ENCODE measurements at places on chromosomes 4 and X.

- DNase-seq: no peak
Measured at GRCh38 chrX:85561231-85561630, 181.8 kb upstream of the POF1B start.

GRCh38 chr4:55604996-55605395, 13.0 kb upstream of the PDCL2 start:
- DNase-seq: no peak

DNA sequence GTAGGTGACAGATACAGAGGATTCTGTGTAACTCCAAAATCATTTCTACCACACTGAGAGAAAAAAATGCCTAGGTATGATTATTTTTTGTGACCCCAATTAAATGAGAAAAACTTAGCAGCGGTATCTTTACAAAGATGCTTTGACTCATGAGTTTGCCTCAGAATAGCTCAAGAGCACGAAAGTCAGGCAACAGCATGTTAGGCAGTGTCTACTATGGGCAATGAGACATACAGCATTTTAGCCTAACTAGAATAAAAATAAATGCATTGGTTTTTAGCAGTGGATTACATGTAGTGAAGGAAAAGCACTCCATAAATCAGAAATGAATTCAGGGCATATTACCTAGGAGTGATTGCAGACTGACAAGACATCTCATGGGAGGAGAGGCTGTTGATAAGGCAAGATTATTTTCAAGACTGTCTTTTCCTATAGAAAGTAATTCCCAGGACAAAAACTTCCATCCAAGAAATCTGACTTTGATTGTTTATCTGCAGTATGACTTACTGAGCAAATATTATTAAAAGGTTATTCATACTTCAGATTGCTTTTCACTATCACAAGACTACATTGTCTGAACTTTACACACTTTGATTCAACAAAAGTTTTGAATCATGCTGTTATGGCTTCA, 3.6 kb downstream of the ANXA10 start:
- peak; percentile 54 for DNase-seq

- peak; percentile 58 for DNase-seq
Measured at GRCh38 chr4:53497487-53498244, 93.6 kb downstream of the LNX1 start.

DNA sequence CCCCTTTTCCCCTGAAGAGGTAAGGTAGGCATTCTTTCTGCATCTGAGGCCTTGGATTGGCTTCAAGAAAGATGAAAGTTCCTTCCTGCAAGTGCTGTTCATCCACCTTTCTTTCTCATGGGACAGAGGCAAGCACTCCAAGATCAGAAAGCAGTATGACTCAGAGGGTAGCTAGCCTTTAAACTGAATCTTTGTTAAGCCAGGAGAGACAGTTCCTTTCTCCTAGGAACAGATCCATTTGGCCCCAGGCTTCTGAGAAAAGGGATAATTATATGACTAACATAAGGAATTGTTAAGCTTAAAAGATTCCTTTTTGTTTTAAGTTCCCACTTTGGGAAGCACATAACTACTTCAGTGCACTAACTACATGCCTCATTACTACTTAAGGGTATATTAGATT, 192.0 kb downstream of the PPP3CA start:
- DNase-seq: peak; percentile 78

- DNase-seq: no peak
Measured at GRCh38 chr4:93342738-93343137, 485.8 kb upstream of the ATOH1 start.

GRCh38 chr4:35493977-35494376, 750.3 kb downstream of the ARAP2 start:
- no peak for DNase-seq

DNA sequence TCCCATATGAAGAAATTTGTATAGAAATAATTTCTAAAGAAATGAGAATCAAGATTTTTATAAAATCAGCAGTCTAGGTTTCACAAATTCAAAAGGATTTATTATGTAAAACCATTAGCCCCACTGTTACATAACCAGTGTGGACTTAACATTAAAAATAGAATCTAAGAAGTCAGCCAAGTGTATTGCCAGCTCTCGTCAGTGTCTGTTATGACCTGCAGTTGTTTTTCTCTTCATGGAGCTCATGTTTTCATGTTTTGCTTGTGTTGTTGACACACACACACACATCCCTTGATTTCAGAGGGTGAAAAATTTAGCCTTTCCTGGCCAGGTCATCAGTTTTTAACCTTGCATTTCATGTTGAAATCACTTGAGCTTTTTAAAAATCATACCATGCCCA, 39.5 kb downstream of the USP38 start:
- DNase-seq: no peak

- no peak for DNase-seq
Measured at GRCh38 chr4:104073229-104073628, 353.4 kb upstream of the TACR3 start.

DNA sequence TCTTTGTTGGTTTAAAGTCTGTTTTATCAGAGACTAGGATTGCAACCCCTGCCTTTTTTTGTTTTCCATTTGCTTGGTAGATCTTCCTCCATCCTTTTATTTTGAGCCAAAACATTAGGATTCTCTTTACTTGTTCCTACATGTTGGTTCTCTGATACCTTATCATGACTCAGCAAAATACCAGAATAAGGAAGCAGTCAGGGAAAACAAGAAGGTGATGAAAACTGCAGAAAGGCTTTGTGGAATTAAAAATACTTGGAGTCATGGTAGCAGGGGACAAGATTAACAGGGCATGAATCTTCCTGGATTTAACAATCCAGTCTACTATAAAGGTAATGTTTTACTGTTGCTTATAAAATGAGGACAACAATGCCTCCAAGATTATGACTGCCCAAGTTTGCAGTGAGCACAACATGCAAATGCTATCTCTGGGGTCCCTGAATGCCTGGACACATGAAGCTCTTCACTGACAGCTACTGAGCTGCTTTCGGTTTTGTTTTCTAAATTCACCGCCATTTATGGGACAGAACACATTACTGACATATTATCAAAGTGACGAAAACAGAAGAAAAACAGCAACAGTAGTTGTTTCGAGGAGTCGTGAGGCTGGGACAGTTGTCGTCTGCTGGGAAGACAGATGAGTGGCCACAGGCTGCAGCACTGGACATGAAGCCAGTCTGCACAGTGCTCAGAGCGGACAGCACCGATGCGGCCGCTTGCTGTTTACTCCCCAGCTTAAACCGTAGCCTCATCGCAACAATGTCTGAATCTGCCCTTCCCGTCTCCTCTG, 174.5 kb upstream of the DKK2 start:
- no peak for DNase-seq

GRCh38 chr4:94931626-94932025, 173.9 kb downstream of the BMPR1B start:
- DNase-seq: no peak

DNA sequence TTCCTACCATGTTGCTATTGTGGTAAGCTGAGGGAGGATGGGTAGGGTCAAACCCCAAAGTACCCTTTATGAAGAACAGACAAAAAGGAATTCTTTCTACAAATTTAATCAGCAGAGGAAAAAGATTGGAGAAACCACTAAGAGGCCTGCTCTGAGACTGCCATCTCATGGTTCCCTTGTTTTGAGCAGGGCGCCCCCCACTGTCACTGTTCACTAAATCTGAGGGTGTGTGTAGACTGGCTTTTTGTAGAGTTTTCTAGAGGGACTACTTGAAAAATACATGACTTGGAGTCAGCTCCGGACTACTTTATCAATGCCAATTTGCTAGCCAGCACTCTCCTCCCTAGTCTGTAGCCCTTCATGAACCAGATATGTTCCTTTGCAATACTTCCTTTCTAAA, 324.8 kb downstream of the FRMPD4 start:
- DNase-seq: no peak

DNA sequence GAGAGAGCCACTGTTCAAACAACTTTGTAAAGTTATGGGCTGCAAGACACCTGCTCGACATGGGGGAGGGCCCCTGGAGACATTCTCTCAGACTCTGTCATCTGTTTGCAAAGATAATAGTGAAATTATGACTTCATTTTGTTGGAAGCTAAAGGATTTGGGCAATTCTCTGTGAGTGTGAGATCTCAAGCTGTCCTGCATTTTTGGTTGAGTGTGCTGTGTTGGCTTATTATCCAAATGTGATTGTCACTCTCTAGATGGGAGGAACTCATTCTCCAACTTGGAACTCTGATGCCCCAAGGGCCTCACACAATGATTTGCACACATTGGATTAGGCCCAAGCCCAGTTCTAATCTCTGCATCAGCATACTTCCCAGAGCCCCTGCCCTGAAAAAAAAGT, 63.7 kb downstream of the STK32B start:
- DNase-seq: no peak

DNA sequence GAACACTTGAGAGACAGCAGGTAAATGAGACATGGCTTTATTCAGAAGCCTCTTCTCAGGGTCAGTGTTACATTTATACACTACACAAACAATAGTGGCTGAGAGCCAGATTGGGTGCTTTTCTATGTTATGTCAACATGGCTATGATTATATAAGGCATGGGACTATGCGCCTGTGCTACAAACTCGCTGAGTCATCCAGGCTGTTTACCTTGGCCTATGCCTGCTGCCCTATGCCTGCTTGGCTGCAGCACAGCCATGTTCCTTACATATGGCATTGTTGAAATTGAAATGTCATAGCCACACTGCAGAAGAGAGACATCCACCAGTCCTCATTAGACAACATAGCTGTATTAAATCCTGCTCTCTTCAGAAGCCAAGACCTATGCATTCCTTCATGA, 236.3 kb upstream of the NWD2 start:
- DNase-seq: no peak

DNA sequence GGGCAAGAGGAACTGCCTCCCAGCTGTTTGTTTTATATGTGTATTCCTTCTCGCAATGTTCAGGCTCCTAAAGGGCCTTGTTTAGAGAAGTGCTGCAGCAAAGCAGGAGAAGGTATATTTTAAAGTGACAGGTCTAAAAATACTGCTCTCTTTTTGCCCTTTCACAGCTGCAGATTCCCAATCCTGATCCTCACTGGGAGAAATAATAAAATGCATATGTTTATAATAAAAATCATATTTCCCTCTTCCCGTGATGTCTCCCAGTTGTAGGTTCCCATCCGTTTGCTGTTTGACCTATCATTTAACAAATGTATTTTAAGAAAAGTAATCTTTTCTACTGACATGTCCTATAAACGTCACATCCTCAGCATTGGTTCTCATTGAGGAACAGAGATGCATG, 62.7 kb upstream of the GPC4 start:
- DNase-seq: no peak

DNA sequence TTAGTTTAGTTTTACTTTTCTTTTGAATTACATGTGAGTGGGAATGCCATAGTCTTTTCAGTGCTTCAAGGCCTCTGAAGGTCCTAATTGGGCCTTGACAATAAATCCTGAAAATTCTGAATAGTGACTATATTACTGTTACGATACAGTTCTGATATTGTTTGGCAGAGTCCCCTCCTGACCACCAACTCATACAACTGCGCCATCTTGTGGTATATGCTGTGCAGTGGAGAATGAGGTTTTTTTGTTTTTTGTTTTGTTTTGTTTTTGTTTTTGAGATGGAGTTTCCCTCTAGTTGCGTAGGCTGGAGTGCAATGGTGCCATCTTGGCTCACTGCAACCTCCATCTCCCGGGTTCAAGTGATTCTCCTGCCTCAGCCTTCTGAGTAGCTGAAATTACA, 56.6 kb upstream of the CHRDL1 start:
- DNase-seq: no peak

DNA sequence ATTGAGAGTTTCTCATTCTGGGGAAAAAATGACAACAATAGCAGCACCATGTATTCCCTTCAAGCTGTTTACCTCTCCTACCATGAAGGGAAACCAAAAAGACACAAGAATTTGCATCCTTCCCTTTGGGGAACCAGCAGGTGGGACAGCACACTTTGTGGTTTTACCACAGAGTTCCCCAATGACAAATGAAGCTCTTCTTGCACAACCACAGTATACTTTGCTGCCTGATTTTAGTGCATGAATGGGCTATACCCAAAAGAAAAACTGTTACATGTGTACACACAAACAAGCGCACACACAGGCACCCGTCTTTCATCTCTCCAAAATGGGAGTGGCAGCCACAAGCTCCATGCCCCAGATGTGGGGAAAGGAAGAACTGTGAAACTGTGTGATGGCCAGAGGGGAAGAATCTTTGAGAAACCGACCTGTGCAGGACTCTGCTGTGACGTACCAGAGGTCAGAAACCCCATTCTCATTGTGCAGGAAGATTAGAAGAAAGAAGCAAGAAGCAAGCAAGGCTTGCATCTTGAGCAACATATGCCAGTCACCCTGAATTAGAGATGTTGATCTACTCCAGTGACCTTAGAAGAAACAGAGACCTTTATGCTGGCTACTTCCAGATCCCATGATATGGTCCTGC, 2.7 kb upstream of the MAML3 start:
- DNase-seq: no peak

DNA sequence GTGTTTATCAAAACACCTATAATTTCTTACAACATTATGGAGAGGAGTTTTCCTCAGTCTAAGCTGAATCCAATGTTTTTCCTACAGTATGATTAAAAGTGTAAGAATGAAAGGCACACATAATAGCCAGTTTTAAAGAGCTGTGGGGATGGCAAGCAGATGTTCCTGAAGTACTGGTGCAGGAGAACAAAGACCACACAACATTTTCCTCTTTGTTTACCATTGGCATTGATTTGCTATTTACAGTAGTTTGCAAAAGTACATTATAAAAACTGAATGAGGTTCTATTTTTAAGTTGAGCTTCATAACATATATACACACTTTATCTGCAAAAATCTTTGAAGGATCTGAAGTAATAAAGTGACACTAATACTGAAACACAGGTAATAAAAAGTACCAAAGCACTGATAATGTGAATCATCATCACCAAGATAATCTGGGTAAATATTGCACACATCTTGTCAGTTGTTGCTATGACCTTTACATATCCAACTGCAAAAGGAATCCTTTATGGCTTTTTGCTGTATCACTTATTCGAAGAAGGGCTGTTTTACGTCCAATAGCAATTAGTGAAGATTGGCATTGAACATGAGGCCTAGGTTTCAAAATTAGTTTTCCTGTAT, 22.5 kb downstream of the TCEAL1 start:
- DNase-seq: no peak

DNA sequence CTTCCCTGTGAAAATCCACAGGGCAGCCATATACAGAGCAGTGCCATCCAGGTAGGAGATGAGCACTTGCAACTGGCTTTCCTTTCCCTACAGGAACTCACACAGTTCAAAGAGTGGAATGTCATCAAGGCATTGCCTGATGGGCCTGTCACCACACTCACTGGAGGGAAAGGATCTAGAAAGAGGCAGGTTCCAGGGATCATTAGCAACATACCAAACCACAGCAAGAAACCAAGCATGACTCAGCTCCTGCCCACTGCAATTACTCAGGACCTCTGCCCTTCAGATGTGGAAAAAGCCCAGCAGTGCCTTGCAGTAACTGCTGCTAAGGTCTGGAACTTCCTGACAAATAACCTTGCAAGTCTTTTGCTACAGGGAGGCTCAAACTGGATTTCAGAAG, 101.2 kb downstream of the ZNF674 start:
- peak; percentile 72 for DNase-seq

DNA sequence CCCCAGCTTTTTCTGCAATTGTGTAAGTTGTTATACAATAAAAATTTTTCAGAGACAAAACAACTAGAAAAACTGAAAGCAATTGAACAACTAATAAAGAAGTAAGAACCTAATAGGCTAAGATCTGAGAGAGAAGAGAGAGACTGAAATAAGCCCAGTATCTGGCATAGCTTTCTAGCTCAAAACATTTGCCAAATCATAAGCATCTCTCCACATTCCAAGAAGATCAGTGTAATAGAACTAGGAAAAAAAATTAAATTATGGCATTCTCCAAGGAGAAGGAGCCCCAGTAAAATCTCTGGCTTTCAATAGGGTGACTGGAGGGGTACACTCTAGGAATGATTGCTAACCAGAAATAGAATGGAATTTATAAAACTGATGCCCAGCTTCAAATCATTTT, 19.0 kb upstream of the PPP3CA start:
- DNase-seq: peak; percentile 15
